ENCODE measurements at places on chromosomes 16 and 17. TPM values are rescaled to one million over a fixed set of nuclear protein-coding genes. Genes with fewer than 3 reads are reported as not detected.

DNA sequence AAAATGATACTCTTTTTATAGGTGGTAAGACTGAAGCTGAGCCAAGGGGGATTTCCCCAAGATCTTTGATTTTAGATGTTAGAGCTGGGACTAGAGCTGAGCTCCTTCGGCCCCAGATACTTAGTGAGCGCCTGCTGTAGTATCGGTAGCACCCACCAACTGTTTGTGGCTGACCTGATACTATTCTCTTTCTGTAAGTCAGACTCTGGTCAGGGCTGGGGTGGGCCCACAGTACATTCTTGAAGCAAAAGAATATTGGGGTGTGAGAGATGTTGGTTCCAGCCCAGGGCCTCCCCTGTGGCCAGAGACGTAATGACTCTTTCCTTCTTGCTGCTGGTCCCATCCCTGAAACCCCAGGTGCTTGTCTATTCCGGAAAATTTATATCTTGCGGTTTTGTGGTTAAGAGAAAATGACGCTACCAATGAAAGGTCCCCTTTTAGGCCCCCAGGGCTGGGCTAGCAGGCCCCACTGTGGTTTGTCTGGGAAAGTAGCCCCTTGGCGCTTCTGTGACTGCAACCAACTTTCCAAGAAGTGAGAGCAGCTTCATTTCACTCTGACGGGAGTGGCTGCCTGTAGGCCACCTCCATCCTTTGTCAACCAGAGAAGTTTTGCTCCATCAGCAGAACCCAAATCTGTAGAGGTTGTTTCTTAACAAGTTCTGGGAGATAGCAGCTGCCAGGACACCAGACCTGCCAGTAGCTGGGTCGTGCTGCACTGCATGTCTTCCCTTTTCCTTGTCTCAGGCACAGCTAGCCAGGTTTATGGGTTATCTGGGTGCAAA lies 86.4 kb upstream of the LGALS9 start:
- DNase-seq: no peak

GRCh38 chr17:41287050-41287449 lies 11.6 kb downstream of the KRTAP9-7 start:
- no peak for DNase-seq

DNA sequence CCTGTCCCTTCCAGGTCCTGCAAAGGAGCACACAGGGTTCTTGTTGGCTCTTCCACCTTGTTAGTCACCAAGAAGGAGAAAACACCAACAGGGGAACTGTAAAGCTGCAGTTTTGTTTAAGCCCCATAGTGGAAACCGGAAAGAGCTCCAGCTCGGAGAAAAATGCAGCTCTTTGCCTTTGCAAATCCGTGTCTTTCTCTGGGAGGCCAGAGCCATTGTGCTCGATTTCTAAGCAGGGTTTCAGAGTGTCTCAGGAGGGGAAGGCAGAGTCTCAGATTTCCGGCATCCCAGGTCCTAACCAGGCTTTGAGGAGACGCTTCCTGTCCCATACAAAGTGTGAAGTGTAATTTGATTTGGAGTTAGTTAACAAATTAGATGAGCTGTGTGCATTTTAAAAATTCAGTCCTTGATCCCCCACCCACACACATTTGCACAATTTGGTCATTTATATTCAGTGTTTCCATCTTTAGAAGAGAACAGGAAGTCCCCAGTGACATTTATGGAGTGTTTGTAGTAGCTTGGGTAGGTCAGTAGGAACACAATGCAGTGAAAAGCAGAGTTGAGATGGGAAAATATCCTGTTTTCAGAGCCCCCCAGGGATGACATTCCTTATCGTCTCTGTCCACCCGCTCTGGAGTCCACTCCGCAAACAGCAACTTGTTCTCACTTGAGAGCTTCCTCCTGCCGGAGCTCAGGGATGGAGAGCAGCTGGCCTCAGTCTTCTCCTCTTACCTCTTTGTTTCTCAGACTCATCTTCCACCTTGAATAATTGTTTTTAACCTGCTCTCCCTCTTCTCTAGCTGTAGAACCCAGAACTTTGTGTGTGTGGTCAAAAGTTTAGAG lies 331.9 kb downstream of the SEC14L1 start:
- no peak for DNase-seq

DNA sequence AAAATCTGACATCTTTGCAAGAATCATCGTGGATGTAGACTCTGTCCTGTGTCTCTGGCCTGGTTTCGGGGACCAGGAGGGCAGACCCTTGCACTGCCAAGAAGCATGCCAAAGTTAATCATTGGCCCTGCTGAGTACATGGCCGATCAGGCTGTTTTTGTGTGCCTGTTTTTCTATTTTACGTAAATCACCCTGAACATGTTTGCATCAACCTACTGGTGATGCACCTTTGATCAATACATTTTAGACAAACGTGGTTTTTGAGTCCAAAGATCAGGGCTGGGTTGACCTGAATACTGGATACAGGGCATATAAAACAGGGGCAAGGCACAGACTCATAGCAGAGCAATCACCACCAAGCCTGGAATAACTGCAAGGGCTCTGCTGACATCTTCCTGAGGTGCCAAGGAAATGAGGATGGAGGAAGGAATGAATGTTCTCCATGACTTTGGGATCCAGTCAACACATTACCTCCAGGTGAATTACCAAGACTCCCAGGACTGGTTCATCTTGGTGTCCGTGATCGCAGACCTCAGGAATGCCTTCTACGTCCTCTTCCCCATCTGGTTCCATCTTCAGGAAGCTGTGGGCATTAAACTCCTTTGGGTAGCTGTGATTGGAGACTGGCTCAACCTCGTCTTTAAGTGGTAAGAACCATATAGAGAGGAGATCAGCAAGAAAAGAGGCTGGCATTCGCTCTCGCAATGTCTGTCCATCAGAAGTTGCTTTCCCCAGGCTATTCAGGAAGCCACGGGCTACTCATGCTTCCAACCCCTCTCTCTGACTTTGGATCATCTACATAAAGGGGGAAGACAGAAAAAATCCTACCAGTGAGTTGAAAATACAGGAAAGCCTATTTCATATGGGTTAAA lies at the start of gene G6PC1:
G6PC1 (plus strand) TSS at position 340 of the 872 bp plus-strand sequence; CDS start at position 418, 78 bp downstream.
- DNase-seq: no peak

GRCh38 chr16:77468831-77469230 lies 34.0 kb upstream of the ADAMTS18 start:
- DNase-seq: no peak

Gene GSDMA
- total RNA-seq: 2.2 TPM

Gene NOG
- total RNA-seq: 0.74 TPM

Gene MTSS2
- 50.3 TPM for total RNA-seq

Data from mesenteric fat pad (tissue), 1 donor.